AG08396 (cell line): ENCODE measurements at places on chromosomes 2 and 18.

DNA sequence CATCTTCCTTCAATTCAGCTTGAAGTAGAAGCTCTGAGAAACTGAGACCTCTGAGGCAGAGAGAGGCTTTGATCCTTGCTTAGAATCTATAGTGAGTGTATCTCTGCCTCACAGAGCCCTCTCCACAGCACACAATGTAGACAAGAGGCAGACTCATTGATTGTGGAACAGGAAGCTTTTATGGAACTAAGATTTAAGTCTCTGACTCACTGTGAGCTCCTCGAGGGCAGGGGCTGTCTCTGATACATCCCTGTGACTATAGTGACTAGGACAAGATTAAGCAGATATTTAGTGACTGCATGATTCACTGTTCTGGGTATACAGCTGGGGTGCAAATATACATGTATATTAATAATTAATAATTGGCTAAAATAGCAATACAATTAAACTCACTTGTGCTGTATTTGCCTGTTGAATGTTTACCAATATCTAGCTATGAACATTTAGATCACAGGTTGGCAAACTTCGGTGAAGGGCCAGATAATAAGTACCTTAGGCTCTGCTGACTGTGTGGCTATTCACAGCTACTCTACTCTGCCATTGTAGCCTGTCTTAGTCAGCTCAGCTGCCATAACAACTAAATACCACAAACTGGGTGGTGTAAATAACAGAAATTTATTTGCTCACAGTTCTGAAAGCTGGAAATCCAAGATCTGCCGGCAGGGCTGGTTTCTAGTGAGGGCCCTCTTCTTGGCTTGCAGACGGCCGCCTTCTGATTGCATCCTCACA lies 54.4 kb downstream of the ARHGEF4 start:
- no peak for DNase-seq

GRCh38 chr2:123513351-123513750 lies 511.7 kb upstream of the CNTNAP5 start:
- no peak for DNase-seq

GRCh38 chr2:200655918-200656580 lies 70.2 kb downstream of the AOX1 start:
- DNase-seq, result no peak

GRCh38 chr2:240419271-240419670 lies 16.2 kb upstream of the GPC1 start:
- no peak for DNase-seq

- DNase-seq, result peak; percentile 10
Measured at GRCh38 chr18:67731851-67732250, 215.3 kb upstream of the DSEL start.
